ENCODE measurements at places on chromosomes 1 and 21.

GRCh38 chr1:229694053-229694693 is 68.1 kb downstream of the URB2 start:
- DNase-seq = no peak

DNA sequence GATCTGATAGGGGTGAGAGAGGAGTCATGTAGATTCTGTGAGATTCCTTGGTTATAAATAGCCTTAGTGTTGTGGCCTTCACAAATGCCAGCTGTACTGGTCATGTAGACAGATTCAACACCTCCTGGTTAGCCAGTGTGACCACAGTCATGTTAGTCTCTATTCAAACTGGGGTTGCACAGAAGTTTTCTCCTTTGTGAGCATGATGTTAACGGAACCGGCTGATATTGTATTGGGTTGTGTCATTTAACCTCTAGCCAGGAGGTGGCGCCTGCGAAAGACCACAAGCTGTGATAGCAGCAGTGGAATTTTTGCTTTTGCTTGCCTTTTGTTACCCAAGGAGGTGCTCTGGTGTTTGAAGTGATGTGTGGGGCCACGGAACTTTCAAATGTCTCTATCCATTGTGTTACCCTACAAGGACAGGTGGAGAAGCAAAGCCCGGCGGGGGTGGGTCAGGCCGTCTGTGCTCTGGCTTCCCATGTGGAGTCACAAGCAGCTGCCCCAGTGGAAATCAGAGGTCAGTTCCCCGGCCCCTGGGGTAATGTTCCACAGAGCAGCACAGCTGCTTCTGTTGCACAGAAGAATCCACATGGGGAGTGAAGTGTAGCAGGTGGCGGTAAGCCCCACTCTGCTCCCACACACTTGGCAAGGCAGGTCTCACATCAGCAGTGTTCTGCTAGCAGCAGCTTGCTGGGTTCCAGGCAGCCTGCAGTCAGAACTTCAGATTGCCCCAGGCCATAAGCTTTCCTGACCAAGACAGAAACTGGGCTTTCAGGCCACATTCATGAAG is 112.6 kb downstream of the ADAMTS1 start:
- peak; percentile 37 for DNase-seq

GRCh38 chr1:5513179-5513578 is 479.0 kb downstream of the NPHP4 start:
- no peak for DNase-seq

GRCh38 chr1:179177182-179177581 is 52.3 kb downstream of the ABL2 start:
- DNase-seq = no peak

DNA sequence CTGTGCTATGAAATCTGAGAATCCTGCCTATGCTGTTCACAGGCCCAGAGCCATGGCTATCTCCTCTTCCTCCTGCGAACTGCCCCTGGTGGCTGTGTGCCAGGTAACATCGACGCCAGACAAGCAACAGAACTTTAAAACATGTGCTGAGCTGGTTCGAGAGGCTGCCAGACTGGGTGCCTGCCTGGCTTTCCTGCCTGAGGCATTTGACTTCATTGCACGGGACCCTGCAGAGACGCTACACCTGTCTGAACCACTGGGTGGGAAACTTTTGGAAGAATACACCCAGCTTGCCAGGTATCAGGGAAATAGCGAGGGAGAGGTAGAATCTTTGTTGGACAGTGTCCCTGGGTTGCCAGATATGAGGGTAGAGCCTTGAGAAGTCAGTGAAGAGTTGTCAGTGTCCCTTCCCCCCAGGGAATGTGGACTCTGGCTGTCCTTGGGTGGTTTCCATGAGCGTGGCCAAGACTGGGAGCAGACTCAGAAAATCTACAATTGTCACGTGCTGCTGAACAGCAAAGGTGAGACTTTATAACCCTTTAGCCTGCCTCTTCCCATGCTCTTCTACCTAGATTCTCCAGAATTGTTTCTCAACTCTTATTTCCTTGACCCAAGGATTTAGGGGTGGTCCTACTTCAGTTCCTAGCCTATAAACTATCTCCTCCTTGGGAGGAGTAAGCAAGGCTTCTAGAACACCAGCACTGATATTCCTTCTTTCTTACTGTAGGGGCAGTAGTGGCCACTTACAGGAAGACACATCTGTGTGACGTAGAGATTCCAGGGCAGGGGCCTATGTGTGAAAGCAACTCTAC is 1.4 kb downstream of the NIT1 start:
- peak; percentile 62 for DNase-seq

DNA sequence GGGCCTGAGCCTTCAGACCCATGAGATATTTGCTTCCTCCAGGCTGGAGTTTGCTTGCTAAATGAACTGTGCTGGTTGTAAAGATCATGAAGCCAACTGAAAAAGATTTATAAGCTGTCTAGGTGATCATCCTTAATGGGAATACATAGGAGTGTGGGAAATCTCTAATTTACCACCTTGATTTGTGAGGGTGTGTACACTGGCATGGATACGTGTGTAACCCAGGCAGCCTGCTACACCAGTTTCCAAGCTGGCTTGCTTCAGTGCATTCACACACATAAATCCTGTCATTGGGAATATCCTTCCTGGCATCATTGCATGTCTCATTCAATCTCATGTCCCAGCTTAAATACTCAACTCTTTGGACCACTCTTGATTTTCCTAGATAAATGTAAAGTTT is 57.6 kb upstream of the GNG12 start:
- no peak for DNase-seq
